ENCODE measurements at places on chromosomes 5 and 9. TPM values are rescaled to one million over a fixed set of nuclear protein-coding genes. Genes with fewer than 3 reads are reported as not detected.

- H3K4me1 ChIP-seq: no peaks in the 10 kb centered on the region
- H3K36me3 ChIP-seq: no peaks in the 10 kb centered on the region
- H3K4me3 ChIP-seq: no peak overlapping the region
Measured at GRCh38 chr5:14742498-14742897, 78.0 kb downstream of the OTULIN start.

The CNTNAP3B gene
- total RNA-seq: 1.1 TPM

GRCh38 chr5:171904886-171905285, 101.6 kb downstream of the FBXW11 start:
- no peaks in the 10 kb centered on the region for H3K36me3 ChIP-seq
- no peak for DNase-seq
- no peak overlapping the region for H3K4me3 ChIP-seq

The LHX6 gene
- total RNA-seq: 1.1 TPM

GRCh38 chr5:311963-312362, 9.6 kb upstream of the AHRR start:
- H3K27ac ChIP-seq: no peak overlapping the region
- H3K4me3 ChIP-seq: no peak overlapping the region
- H3K36me3 ChIP-seq: no peaks in the 10 kb centered on the region
- H3K27me3 ChIP-seq: no peaks in the 10 kb centered on the region
- DNase-seq: no peak

The FAM170A gene
- total RNA-seq: not detected

- H3K4me3 ChIP-seq: peak overlapping the region; percentile 55
- H3K27me3 ChIP-seq: no peaks in the 10 kb centered on the region
- DNase-seq: peak; percentile 54
- peaks cover 8% of the 10 kb centered on the region for H3K4me1 ChIP-seq
Measured at GRCh38 chr9:137077758-137078693, 709 bp downstream of the UAP1L1 start.

Data from colonic mucosa (tissue), 4 donors.